Mucosa of gallbladder (tissue), 1 donor: ENCODE measurements at places on chromosomes 4 and X. TPM values are rescaled to one million over a fixed set of nuclear protein-coding genes. Genes with fewer than 3 reads are reported as not detected.

DNA sequence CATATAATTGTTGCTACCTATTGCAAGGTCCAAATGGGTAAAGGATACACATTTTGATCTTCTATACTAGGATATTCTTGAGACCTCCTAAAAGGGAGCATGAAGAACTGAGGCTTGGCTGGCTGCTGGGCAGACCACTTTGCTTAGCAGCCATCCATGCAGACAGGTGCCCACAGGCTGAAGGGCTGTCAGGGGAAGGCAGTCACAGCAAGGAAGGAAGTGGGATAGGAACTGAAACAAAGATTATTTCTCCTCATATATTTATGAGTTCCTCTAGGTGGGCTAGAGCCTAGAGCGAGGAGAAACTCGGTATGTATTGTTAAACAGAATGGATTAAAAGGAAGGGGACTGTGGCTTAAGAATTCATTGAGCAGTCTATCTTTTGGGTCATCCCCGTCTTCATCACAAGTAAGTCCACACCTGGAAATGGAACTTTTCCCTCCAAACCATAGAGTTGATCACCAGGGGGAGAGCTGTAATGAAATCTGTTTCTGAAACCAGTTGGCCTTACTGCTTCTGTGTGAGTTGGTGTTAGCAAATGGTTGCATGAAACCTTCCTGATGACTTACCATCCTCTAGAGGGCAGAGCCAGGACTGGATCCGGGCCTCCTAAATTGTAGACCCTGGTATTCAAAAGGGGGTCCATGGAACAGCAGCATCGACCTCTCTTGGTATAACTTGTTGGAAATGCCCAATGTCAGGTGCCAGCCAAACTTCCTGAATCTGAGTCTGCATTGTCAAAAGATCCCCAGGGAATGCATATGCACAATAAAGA is 42.3 kb downstream of the AFF2 start:
- DNase-seq, result no peak

DNA sequence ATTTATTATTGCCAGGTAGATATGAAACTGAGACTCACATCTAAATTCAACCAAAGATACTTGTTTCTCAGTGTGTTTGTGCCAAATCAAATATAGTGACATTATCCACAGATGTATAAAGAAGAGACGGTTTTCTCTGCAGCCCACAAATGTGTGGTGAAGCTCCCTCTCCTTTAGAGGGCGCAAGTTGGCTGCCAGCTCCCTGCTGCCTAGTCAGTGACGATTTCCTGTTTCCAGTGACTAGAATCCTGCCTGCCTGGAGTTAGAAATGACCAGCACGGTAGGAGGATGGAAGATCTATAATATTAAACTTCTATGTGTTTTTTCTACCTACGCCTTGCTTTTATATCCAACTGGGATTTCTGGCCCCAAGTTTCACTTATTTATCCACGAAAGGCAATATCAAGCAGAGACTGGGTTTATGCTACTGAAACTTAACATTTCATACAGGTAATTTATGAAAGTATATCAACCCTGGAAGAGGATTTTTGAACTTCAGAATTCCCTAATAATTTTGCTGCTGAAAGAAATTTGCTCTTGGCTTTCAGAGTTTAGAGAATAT is 1793.7 kb upstream of the TENM3 start:
- DNase-seq, result no peak

DNA sequence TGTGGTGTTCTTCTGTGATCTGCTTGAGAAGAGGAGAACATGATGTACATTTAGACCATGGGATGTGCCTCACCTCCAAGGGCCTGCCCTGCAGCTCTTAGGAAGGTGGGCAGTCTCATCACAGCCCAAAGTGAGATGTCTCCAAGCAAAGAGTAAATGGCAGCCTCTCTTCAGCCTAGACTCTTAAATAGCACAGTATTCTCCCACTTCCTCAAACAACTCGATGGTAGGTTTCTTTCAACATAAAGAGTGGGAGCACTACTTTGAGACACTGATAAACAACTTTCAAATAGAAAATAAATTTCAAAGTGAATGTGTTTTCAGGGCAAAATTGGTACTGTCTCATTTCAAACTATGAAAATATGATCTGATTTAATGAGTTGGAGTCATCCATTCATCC is 35.2 kb downstream of the EDNRA start:
- DNase-seq, result no peak

DNA sequence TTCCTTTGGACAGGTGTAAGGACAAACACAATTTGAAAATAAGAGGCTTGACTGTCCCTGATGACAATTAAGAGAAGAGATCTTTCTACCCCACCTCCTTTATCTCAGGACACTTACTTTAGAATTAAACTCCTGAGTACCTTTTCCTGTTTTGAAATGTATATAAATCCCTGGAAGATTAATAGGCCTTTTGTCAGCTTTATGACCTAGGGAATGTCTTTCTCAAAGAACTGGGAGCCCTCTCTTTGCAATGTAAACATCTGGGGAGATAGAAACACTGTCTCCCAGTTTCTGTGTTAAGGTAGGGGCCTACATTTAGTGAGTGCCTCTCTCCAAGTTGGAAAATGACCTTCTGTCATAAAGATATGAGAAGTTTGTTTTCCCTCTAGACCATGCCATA is 31.7 kb downstream of the AGA start:
- no peak for DNase-seq

- no peak for DNase-seq
These were observed 13.3 kb downstream of the ADRA2C start for GRCh38 chr4:3779509-3779908.

Gene CNGA1
- 3.3 TPM for total RNA-seq

Gene TCP11X2
- total RNA-seq, result 0.17 TPM

Gene GATA1
- 0.98 TPM for total RNA-seq

- DNase-seq, result no peak
These were observed 106.3 kb downstream of the AFF1 start for GRCh38 chr4:87041141-87041540.

Gene ANXA3
- 41.9 TPM for total RNA-seq

- no peak for DNase-seq
These were observed 172.8 kb upstream of the FRMPD4 start for GRCh38 chrX:11965436-11965835.

GRCh38 chrX:13764281-13764680 is 29.7 kb downstream of the OFD1 start:
- no peak for DNase-seq
